A549 treated with ZK216348 at 1 μM for 4 hours (cell line): ENCODE measurements at places on chromosomes 5 and 9. TPM values are rescaled to one million over a fixed set of nuclear protein-coding genes. Genes with fewer than 3 reads are reported as not detected.

The PCDHB11 gene
- total RNA-seq: 0.05 to 0.20 TPM (median 0.08 TPM) in 4 of 5 replicates, not detected in the other

The AJM1 gene
- total RNA-seq: 2.1 to 5.6 TPM (median 5.3 TPM) in 5 replicates

The MYOT gene
- total RNA-seq: not detected in 5 replicates

The IL5 gene
- total RNA-seq: not detected in 5 replicates

The ANKRD18A gene
- total RNA-seq: 8.2 to 12.4 TPM (median 10.0 TPM) in 5 replicates

The EGFLAM gene
- total RNA-seq: 0.26 TPM in 1 of 5 replicates, not detected in the others

The SYK gene
- 0.04 to 0.07 TPM (median 0.05 TPM) in 3 of 5 replicates, not detected in the others for total RNA-seq

The PCDHGA10 gene
- not detected in 5 replicates for total RNA-seq

The LEAP2 gene
- 0.58 to 1.4 TPM (median 1.0 TPM) in 5 replicates for total RNA-seq

The HRH2 gene
- total RNA-seq: 0.46 to 0.73 TPM (median 0.51 TPM) in 5 replicates

The PCDHA11 gene
- 0.04 to 0.20 TPM (median 0.08 TPM) in 5 replicates for total RNA-seq

The STKLD1 gene
- total RNA-seq: 0.84 to 2.0 TPM (median 0.94 TPM) in 5 replicates
